Stimulated activated CD8-positive, alpha-beta memory T cell treated with anti-CD3 and anti-CD28 coated beads, Interleukin-2, amount 100 ng/mL, for 1 hour (primary cell): ENCODE measurements at places on chromosomes 12 and 14.

- DNase-seq, result no peak
Observed at GRCh38 chr12:92546259-92546634, 156.5 kb upstream of the PLEKHG7 start.

- peak; percentile 63 for DNase-seq
Observed at GRCh38 chr12:108616941-108617858, 16.5 kb downstream of the SELPLG start.

GRCh38 chr12:14962797-14963196 is 1.4 kb upstream of the ARHGDIB start:
- no peak for DNase-seq

- DNase-seq, result no peak
Observed at GRCh38 chr14:38735005-38735404, 368.0 kb downstream of the SEC23A start.

DNA sequence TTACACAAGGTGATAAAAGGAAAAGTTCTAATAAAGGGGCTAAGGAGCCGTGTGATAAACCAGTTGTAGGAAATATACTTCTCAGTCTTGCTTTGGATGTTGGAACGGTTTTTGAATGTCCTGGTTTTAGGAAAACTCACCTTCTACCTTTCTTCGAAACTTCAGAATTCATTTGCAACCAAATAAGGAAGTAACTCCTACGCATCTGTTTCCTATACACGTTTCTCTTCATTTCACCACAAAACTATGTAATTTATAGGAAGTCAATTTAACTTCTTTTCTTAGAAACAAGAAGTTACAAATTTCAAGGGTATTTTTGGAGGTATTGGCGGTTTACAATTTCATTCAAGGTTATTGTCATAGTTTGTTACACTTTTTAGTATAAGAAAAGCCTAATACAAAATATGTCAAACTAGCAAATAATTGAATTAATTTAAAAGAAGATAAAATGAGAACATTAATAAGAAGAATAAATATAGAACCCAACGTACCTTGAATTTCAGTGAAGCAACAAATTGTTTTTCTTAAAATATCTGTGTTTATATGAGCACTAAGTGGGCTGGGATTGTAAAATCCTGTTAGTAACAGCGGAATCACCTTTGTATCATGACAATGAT is 33.2 kb upstream of the CD69 start:
- no peak for DNase-seq

- no peak for DNase-seq
Observed at GRCh38 chr12:54432815-54433164, 13.7 kb upstream of the ITGA5 start.

DNA sequence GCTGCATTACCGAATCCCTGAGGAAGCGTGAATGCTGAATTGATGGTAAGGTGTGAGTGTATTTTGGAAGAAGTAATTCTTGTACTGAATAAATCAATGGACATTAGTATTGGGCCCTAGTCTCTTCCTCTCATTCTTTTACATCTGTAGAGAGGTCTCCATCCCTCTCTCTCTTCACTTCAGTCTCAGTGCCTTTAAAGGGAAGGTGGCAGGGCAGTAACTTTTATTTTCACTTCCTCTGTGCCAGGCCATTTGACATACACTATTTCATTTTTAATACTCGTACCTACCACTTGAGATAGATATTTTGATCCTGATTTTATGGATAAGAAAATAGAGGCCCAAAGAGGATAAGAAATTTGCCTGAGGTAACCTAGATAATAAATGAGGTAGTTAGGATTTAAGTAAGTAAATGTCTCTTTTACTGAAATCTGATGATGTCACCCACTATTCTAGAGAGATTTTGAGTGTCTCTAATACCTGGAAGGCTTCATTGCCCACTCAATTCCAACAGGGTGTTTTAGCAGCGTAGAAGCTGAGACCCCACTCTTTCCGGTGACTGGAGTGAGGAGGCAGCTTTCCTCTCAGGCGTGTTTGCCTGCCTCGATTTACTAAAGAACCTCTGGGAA is 177.9 kb upstream of the PRICKLE1 start:
- no peak for DNase-seq

- no peak for DNase-seq
Observed at GRCh38 chr12:105076098-105076497, 8.2 kb downstream of the ALDH1L2 start.

- no peak for DNase-seq
Observed at GRCh38 chr14:57136669-57137328, 131.9 kb downstream of the EXOC5 start.

- DNase-seq, result no peak
Observed at GRCh38 chr12:80936642-80937390, 918 bp downstream of the LIN7A start.

DNA sequence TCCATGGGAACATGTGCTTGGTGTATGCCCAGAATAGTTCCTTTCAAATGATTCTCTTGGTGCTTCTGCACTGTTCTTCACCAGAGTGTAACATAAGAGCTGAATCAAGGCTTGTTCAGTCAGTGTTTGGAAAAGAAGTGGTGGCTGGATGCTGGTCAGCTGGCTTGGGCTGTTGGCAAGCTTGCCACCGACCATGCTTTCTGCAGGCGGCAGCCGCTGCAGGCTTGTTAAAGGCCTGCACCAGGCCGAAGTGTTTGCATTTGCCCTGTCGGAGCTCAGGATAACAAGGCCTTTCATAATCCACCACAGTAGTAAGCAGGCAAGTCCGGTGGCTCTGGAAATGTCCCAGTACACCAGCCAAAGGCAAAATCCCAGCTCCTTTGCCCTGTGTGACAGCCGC is 26.9 kb downstream of the DAAM1 start:
- DNase-seq, result no peak

DNA sequence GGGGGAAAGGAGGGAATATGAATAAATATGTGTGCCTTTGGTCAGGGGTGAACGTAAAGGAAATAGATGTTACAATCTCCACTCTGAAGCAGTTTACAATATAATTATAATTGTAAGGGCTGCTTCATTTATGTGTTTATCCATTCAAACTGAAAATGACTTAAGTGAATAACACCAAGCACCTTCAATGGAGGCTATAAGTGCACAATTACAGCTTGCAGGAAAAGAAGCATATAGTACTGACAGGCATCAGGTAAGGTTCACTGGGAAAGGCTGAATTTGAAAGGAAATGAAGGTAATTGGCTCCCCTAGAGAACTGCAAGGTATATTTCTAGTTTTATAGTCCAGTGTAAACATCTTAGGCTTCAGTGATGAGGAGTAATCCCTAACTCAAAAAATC is 192.7 kb downstream of the STXBP6 start:
- no peak for DNase-seq

DNA sequence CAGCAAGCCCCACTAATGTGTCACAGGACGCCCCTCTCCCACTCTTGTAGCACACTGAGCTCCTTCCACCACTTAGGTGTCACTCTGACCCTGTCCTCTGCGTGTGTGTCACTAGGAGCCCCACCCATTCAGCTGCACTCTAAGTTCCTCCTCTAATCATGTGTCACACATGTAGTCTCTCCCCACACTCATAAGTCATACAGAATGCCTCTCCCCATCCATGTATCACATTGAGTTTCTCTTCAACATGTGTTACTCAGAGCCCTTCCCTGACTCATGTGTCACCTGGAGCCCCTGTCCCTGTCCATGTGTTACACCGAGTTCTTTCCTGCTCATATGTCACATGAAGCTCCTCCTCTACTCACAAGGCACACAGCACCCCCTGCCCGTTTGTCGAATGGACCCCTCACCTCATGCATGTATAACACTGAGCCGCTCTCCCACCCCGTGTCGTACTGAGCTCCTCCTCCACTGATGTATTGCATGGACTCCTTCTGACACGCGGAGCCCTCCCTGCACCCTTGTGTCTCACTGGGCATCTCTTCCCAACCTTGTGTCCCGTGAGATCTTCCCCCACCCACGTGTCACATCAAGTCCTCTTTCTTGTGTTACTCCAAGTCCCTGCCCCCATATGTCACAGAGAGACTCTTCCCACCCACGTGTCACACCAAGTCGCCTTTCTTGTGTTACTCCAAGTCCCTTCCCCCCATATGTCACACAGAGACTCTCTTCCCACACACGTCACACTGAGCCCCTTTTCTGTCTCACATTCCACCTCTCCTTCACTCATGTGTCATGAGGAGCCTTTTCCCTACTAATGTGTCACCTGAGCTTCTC is 31.0 kb downstream of the RTL1 start:
- DNase-seq, result no peak

DNA sequence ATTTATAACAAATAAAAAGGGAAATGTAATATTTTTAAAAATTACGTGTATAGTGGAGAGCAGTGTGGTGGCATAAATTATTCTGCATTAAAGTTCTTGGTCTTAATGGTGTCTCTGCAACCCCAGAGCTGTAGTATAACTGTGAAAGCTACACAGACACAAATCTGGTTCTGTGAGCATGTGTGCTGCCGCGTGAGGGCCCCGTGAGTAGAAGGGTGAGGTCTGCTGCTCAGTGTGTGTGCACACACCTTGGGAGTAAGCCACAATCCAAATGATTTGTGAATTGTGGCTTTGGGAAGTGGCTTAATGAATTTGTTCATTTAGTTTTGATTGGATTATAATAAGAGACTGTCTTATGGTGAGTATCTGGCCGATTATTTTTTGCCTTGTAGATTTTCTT is 16.8 kb downstream of the PELI2 start:
- no peak for DNase-seq

DNA sequence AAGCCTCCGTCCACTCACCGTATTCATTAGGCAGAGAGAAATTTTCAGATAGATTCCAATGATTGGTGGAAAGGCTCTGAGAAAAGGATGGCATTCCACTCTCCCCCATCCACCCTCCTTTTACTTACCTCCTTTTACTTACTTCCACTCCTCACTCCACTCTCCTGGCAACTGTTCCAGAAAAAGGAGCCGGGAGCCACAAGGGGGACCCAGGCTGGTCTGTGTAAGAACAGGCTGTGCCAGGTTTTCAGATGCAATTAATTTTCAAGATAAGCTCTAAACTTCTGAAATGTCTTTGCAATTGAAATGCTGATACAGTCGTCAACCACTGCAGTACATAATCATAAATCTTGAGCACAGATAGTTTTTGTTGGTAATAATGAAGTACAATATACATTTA is 248.8 kb downstream of the ANO6 start:
- DNase-seq, result no peak

GRCh38 chr12:92558806-92559205 is 144.0 kb upstream of the PLEKHG7 start:
- DNase-seq, result no peak

DNA sequence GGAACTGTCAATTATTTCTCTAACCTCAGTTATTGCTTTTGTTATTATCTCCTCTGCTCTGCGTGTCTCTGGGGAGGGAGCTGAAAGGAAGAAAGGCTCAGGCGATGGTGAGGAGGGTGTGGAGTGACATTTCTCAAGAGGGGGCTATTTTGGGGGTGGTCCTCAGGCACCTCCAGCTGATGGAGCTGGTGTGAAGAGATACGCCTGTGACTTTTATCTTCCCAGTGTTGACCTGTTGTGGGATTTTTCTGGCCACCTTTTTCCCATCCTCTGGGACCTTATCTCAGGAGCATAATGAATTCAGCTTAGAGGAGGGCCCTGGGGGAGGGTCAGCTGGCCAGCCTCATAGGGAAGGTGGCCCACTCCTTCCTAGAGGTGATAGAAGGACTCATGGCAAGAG is 26.4 kb downstream of the KCNA5 start:
- DNase-seq, result no peak

DNA sequence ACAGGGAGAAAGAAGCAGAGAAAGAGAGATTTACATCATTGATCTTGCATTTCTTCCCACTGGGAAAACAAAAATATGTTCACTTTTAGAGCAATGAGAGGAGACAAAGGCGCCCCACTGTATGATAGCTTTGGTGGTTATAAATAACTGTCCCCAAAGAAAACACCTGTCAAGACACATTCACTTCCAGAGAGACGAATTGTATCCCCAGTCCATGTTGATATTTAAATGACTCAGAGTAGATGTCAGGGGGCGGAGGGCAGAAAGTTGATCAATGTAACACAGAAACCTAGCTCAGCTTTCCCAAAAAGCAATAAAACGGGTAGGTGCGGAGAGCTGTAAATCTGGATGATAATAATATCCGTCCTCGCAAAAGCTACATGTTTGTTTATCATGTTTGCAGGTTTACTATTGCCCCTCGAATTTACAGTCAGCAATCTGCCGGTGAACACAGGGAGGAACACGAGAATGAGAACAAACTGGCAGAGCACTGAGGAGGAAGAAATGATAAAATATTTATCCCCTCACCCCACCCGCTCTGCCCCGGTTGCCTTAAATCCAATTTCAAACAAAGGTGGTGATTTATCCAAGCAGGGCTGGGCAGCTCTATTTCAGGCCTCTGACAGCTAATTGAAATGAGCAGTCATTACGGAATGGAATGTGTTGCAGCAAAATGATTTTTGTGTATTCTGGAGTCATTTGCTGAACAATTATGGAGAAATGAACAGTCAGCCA is 84.4 kb downstream of the CMKLR1 start:
- no peak for DNase-seq

DNA sequence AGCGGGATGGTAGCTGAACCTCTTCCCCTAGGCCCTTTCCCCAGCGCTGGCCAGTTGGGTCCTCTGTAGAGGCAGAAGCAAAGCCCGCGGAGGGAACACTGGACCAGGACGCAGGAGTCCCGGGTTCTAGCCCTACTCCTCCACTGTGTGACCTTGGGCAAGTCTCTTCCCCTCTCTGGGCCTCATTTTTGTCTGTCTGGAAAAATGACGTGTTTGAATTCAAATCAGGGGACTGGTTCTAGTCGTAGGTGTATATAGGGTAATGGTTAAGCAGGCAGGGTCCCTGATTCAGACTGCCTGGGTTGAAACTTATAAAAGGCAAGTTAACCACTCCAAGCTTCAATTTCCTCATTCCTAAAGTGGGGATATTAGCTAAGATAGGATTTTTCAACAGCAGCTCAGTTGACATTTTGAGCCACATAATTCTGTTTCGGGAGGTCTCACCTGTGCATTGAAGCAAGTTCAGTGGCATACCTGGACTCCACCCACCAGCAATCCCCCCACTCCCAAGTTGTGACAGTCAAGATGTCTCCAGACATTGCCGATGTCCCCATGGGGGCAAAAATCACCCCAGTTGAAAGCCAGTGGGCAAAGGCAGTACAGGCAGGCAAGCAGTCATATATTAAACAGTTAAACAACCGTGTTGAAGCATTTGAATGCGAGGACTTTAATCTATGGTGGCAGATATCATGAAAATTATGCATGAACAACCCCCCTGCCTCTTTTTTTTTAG is 899 bp downstream of the TPCN1 start:
- no peak for DNase-seq
